ENCODE measurements at places on chromosomes 4 and X.

GRCh38 chr4:169611991-169612870 lies at the start of gene NEK1:
Gene NEK1, minus strand, starts transcription at chr4:169612583. Its CDS starts 9,953 bp downstream, at chr4:169602630.
- peak; percentile 87 for DNase-seq

- DNase-seq: no peak
Observed at GRCh38 chrX:43964936-43965335, 8.3 kb downstream of the NDP start.

- no peak for DNase-seq
Observed at GRCh38 chr4:176995-177394, 52.7 kb downstream of the ZNF718 start.

- no peak for DNase-seq
Observed at GRCh38 chrX:68121371-68121770, 311.9 kb downstream of the OPHN1 start.

GRCh38 chr4:48909697-48910096 lies 3.1 kb upstream of the OCIAD2 start:
- no peak for DNase-seq

- no peak for DNase-seq
Observed at GRCh38 chr4:183967266-183967665, 62.2 kb downstream of the STOX2 start.

GRCh38 chrX:155134255-155134654 lies 62.9 kb downstream of the BRCC3 start:
- no peak for DNase-seq

- peak; percentile 93 for DNase-seq
Observed at GRCh38 chrX:146278381-146278780, 460.8 kb downstream of the SLITRK2 start.

- no peak for DNase-seq
Observed at GRCh38 chr4:156837625-156838345, 133.8 kb downstream of the PDGFC start.

All from common myeloid progenitor, CD34-positive (primary cell).